ENCODE measurements at places on chromosomes 1 and 21.
A peak's percentile ranks its signal among the peaks of the same experiment; 100 is the strongest.

GRCh38 chr1:172279939-172280636, 140.4 kb upstream of the C1orf105 start:
- DNase-seq: no peak

DNA sequence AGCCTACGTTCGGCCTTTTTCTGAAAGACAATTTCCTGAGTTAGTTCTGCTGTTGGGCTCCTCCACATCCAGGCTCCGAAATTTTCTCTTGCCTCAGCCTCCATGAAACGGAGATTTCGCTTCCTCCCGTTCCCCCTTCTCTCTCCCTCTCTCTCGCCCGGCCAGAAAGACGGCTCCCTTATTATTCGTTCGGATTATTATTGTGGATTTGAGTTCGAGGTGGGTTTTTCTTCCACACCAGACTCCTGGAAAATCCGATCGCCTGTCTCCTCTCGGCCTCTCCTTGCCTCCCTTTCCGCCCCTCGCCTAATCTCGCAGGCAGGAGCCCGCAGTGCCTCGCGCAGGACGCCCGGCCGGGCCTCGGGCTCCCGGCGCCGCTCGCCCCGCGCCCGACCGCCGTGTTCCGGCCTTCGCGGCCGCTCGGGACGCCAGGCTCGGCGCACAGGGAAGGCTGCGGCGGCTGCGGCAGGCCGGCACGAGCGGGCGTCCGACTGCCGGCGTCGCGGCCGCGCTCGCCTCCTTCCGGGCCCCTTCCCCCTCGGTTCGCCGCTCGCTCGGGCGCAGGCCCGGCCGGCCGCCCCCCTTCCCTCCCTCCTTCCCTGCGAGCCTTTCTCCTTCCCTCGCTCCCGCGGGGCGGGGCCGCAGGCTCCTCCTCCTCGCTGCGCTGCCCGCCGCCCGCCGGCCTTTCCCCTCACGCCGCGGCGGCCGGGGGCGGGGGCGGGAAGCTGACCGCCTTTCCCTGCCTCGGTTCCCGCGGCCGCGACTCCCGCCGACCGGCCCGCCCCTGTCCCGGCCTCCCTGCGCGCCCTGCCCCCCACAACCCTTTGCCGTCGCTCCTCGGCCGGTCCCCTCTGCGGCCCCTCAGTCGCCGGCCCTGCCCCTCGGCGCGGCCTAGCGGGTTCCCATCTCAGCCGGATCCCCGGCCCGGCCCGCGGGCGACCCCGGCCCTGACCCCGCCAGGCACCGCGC, at the start of gene ARHGEF11:
Gene ARHGEF11, minus strand, starts transcription at position 493 of the 969 bp plus-strand sequence. CDS start 1,412 bp downstream, outside the sequence.
- peak; percentile 98 for DNase-seq

DNA sequence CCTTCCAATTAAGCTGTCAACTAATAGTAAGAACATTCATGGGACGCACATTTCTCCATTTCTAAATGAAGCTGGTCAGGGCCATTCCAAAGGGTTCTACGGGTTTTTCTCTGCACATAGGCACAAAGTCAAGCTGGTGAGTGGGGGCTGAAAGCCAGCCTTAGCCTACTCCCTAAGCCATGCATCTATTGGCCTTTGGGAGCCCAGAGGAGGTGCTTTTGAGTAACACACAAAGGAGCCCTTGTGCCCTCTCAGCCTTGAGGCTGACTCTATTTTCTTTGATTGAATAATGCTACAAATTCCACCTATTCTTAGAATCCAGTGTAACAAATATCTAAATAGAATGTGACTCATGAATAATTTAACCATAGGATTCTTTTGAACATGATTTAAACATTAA, 73.6 kb downstream of the RGS13 start:
- DNase-seq: no peak

GRCh38 chr21:39149882-39150281, 33.4 kb downstream of the PSMG1 start:
- DNase-seq: no peak

- peak; percentile 16 for DNase-seq
Observed at GRCh38 chr1:48611841-48612240, 139.8 kb upstream of the SPATA6 start.

- no peak for DNase-seq
Observed at GRCh38 chr1:67058761-67059160, 4.8 kb upstream of the SLC35D1 start.

GRCh38 chr1:17516303-17517214, 22.9 kb upstream of the ARHGEF10L start:
- DNase-seq: no peak

GRCh38 chr1:1997576-1997975, 6.0 kb downstream of the CFAP74 start:
- no peak for DNase-seq

DNA sequence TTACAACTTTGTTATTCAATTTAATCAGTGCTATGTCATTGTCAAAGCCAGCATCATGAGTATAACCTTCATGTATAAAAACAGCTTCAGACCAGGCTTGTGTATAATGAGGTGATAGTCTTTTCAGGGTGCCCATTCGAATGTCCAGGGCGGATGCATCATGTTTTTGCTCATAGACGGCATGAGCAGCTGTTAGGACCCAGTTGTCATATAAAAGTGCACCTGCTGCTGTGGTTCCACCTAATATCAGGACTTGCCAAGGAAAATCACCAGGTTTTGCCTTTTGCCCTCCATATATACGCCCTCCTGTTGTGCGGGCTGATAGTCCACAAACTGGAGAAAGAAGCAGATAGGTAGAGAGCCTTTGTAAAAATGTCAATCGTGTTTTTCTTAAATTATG, 14.9 kb downstream of the TARDBP start:
- DNase-seq: no peak

DNA sequence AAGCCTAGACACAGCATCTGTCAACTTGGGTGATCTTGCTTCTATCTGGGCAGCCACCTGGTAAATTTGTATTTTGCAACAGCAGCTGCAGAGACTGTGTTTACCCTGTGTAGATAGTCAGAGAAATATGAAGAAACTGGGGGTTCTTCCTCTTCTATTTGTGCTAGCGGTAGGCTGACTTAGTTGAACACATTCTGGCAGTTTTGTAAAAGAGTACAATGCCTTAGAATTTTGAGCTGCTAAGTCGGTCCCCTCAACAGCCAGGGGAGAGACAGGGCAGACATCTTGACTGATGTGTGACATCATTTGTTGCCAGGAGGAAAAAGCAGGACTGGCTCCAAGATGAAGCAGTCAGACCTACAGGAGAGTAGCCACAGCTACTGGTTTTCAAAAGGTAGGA, 53.7 kb downstream of the KCNJ6 start:
- peak; percentile 73 for DNase-seq

DNA sequence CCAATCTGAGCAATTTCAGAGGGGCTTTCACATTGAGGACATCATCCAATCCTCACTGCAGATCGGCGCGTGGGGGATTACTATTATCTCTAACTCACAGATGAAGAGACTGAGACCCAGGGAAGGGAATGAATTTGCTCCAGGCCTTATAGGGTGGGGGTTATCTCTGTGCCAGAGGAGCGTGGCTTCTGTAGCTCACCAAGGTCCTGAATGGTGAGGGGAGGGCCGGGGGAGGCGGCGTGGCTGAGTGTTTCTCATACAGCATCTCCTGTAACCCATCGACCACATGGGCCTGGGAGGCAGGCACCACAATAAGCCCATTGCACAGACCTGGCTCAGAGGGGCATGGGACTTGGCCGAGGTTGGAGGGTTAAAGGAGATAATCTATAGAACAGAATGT, 143.0 kb upstream of the KLHDC7A start:
- DNase-seq: no peak

GRCh38 chr1:116487031-116487430, 83.8 kb downstream of the CD58 start:
- DNase-seq: no peak

DNA sequence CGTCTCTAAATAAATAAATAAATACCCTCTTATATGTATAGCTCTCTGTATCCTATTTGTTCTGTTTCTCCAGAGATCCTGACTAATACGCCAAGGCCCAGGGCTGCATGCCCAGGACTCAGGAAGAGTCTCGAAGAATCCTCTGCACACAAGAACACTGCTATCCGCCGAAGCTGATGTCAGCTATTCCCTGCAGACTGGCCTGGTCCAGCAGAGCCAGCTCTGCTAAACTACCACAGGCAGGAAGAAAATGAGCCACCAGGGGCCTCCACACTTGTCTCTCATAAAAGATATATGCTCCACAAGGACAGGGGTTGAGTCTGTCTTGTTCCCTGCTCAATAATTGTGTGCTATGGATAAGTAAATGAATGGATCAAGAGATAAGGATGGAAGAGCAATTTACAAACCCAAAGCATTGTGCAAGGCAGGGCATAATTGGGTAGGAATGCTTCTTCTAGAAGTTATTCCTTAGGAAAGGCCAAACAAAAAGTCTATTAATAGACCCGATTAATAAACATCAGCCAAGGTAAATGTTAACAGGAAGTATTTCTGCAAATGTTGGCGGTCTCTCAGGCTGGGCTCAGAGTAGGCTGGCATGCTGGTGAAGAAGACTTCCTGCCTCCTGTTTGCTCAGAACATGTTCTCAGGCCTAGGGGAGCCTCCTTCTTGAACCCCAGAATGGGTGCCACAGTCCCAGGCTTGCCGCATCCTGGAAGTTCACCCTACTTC, 26.3 kb upstream of the MAN1C1 start:
- no peak for DNase-seq

GRCh38 chr1:93474321-93474720, 26.4 kb downstream of the FNBP1L start:
- no peak for DNase-seq

DNA sequence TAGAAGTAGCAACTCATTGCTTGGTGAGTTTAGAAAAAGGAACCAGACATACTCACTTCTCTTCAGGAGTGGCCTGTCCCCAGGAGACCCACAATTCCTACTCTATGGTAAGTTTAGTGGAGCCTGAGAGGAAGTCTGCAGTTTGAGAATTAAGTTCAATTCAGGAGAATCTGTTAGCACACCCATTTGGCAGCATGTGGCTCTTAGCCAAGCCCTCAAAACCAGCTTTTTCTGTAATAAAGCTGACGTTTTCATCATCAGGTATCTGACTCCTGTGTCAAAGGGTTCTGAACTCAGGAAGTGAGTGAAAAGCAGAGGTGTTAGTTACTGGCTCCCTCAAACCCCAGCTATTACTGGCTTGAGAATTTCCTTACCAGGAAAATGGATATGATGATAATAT, 20.4 kb upstream of the RGS16 start:
- no peak for DNase-seq

- no peak for DNase-seq
Observed at GRCh38 chr1:23402286-23403037, 22.1 kb downstream of the TCEA3 start.

- peak; percentile 55 for DNase-seq
Observed at GRCh38 chr1:76868154-76868882, 1.0 kb downstream of the ST6GALNAC5 start.

DNA sequence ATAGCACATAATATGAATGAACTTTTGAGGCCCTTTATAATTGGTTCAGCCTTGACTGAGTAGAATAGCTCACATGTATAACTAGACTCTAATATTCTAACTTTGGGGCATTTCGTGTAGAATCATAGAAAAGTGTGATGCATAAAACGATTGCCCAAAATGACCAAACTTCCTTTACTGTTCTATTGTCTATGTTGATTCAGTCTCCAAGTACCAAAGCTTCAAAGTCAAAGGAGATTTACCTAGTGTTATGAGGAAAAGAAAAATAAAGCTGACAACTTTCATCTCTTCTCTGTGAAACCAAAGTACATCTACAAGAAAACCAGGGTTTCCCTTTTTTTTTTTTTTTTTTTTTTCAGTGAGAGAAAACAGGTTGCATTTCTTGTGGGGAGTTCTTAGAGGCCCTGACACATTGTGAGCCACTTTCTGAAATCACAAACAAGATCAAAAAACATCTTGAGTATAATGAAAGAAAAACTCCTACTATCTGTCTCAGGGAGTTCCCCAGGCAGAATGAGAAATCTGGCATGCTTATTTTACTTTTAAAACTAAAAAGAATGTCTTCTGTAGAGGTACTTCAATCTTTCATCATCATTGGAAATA, 183.4 kb downstream of the TNFSF18 start:
- no peak for DNase-seq

GRCh38 chr1:9755441-9755995, 68.2 kb downstream of the CLSTN1 start:
- DNase-seq: no peak
